ENCODE measurements at places on chromosomes 13 and 19.
A peak's percentile ranks its signal among the peaks of the same experiment; 100 is the strongest.

DNA sequence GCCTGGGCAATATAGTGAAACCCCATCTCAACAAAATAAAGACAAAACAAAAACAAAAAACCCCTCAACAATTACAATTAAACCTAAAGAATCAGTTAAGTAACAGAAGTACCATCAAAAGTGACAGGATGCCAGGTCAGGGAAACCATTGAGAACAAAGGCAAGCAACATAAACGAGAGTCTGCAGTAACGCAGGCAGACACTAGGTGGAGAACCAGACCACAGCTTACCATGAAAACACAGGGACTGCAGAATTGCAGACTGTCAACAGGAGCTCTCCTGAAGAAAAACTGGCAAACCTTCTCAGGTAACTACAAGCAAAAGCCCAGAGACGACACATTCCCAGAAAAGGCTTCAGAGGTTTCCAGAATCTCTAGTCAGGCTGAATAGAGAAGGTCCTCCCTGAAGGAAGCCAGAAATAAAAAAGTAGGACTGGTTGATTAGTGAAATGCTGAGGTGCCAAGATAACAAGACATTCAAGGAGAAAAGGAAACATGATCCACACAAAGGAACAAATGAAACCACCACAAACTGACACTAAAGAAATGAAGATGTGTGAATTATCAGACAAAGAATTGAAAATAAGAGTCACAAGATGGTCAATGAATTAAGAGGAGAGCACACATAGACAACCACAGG is 2.2 kb upstream of the ZNF665 start:
- no peak for DNase-seq

DNA sequence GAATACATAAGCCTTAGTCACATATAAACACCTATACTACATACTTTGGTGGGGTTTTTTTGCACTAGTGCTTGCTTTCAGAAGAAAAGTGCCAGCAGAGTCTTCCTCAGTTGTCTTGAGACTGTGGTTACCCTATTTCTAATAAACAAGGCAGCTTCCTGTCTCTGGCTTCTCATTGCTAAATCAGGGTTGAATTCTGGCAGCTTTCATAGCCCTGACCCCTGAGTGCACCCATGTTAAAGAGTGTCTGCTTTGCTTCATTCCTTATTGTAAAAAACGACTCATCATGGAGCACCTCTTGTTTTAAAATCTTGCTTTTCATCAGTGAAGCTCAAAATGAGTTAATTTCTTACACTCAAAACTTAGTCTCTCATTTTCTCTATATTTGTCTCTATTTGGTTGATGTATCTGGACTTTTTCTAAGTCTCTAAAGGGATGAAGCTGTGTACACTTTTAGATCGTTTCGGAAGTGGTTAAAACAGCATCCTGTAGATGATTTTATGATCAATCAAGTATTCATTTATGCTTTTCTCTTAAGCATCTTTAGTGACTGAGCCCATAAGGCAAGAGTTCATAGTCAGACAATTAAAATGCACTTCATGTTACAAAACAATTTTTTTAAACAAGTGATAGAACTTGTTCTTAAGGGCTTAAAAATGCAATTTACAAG is 72.1 kb downstream of the KLF12 start:
- no peak for DNase-seq

GRCh38 chr19:30068528-30069395 is 126.7 kb downstream of the URI1 start:
- DNase-seq: no peak

GRCh38 chr19:34475026-34475974 is 6.3 kb upstream of the WTIP start:
- DNase-seq: no peak

GRCh38 chr19:2477732-2478191 is 1.8 kb downstream of the GADD45B start:
- DNase-seq: no peak

DNA sequence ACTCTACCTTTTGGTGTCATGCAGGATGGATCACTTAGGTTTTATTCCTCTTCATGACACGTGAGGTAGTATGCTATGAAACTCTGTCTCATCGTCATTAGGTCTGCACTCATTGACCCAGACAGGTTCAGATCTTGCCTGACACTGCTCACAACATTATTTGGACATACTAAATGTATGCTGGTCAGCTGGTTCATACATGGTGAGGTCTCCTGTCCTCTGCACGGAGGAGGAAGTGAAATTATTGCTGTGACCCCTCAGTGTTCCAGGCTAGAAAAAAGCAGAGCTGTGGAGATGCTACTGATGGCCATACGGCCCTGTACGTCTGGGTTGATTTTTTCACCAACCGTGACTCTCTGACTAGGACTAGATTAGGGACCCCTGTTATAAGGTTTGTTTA is 35.8 kb downstream of the LATS2 start:
- DNase-seq: no peak

DNA sequence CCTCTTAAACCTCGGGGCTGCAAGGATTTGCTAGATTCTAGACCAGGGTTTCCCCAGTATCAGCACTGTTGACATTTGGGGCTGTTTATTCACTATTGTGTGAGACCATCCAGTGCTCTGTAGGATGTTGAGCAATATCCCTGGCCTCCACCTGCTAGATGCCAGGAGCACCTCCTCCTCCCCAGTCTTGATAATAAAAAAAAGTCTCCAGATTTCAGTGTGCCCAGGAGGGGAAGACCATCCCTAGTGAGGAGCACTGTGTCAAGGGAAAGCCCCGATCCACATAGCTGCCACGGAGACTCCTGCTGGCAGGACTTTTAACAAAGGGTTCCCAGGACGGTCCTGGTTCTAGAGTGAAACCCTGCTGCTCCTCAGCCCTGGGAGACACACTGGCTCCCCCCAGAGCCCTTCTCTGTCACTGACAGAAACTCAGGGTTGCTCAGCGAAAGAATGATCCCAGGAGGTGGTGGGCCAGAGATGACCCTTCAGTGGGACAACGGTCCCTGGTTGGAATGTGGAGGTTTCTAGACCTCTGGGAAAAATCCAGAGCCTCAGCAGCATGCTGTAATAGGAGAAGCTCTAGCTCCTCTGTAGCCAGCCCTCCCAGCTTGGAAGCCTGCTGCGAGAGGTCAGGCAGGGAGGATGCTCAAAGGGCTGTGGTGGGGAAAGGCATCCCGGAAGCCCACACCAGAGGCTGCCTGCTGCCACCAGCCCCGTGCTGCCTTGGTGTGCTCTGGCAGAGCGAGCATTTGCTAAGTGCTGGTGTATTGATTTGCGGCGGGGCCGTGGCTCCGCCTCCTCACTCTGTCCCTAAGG is 20.3 kb downstream of the LYL1 start:
- DNase-seq: peak; percentile 75

- DNase-seq: no peak
Measured at GRCh38 chr13:40109351-40109844, 453.9 kb downstream of the COG6 start.

GRCh38 chr13:31320946-31321345 is 121.2 kb downstream of the B3GLCT start:
- no peak for DNase-seq

DNA sequence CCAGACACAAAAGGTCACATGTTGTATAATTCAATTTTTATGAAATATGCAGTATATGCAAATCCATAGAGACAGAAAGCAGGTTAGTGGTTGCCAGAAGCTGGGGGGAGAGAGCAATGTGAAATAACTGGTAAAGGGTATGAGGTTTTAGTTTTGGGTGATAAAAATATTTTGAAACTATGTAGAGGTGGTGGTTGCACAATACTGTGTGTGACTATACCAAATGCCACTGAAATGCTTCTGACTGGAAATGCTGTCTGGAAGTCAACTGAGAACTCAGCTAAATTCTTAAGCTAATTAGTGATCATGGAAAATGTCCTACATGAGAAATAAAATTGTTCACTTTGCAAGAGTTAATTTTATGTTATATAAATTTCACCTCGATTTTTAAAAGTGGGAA is 65.3 kb upstream of the RXFP2 start:
- DNase-seq: no peak

DNA sequence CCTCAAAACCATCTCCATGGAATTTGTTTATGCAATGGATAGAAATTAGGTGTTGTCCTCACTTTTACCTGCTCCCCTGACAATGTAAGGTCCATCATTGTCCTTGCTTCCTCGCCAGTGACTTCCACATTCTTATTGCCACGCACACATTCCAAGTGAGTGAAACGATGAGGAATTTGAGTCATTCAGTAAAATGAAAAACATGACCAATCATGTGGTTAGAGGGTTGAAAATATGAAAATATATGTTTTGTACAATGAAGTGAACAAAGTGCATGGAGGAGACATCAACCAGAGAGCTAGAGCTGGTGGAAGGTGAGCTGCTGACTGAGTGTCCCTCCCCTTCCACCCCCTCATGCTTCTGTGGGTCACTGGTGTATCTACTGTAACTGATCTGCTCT is 91.7 kb downstream of the ATP8A2 start:
- no peak for DNase-seq

DNA sequence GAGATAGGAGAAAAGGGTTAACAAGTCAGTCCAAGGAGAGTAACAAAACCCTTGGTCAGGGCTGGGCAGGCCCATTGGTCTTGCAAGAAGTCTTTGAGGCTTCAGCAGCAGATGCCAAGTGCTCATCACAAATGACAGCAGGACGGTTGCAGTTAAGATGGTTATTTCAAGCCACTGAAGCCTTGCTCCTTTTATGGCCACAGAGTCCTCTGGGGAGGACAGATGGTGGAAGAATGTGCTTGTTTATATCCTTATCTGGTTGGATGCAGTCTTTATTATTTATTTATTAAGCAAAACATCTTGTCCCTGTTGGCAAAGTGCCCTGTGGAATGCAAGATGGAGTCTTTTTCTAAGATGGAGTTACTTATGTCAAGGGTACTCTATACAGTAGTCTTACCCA is 19.2 kb upstream of the ZNF331 start:
- peak; percentile 10 for DNase-seq

DNA sequence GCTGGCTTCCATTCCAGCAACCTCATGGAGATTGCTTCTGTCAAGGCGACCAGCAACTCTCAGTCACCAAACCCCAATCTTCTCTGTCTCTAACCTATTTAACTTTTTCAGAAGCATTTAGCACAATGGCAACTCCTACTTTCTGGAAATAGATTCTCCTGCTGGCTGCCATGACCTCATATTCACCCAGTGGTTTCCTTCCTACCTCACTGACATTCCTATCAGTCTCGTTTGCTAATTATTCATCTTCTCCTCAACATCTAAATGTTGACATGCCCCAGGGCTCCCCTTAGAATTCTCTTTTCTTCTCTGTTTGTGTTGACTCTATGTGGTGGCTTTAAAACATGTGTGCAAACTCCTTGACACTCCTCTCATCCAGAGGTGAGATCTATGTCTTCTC is 106.7 kb downstream of the OLFM4 start:
- no peak for DNase-seq

- no peak for DNase-seq
Measured at GRCh38 chr13:49840266-49840665, 47.8 kb upstream of the KPNA3 start.

DNA sequence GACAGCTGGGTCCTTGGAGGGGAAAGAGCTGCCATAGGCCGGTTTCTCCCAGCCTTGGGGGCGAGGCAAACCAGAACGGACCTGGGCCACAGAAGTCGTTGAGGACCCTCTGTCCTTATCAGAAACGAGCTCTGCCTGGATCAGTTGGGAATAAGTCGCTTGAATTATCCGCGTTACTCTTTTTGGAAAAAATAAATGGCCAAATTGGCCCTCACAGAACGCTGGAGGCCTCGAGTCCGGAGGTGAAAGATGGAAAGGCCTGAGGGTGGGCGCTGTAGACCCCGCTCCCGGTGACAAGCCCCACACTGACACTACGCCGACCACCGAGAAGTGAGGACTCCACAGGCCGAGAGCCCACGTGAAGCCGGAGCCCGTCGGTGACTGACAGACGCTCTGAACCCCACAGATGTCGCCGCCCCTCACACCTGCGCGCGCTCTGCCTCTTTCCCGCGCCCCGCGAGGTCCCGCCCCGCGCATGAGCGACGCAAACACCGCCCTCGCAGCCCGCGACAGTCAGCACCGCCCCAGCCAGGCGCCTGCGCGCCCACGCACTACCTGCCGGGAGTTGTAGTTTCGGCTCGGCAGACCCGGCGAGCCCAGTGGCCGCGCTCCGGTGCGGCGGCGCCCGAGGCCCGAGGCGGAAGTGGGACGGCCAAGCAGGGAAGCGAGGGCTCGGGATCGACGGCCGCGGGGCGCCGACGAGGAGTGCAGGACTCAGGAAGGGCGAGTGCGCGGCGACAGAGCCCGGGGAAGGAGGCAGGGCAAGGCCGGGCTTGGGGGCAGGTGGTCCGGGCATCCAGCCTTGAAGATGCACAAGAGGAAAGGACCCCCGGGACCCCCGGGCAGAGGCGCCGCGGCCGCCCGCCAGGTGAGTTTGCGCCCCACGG is at the start of the genes BRME1 and CC2D1A:
BRME1 (minus strand) TSS at position 484 of the 887 bp plus-strand sequence. CDS start 1,225 bp downstream, outside the sequence.
CC2D1A (plus strand) TSS at position 568 of the 887 bp plus-strand sequence; CDS start at position 809, 241 bp downstream.
- DNase-seq: peak; percentile 96

- DNase-seq: no peak
Measured at GRCh38 chr13:95492044-95492801, 60.3 kb upstream of the CLDN10 start.

GRCh38 chr19:2952953-2953481 is 8.2 kb upstream of the ZNF77 start:
- peak; percentile 72 for DNase-seq

- DNase-seq: no peak
Measured at GRCh38 chr19:15524781-15525180, 16.5 kb downstream of the CYP4F22 start.

DNA sequence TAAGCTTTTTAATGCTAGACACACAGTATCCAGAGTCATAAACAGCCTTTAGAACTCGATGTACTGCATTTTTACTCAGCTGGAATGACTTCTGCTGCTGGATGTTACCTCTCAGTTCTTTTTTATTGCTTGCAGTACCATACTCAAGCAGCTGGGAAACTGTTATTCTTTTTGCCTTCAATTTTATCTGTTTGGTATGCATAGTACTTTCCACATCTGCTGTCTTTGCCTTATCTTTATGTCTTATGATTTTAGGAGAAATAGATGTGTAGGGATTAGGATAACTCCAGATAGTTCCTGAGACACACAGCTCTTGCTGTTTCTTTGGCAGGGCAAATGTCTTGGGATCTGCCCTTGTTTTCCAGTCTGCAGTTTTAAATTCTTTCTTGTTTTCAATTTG is 31.5 kb downstream of the TEX30 start:
- no peak for DNase-seq

- no peak for DNase-seq
Measured at GRCh38 chr13:23743278-23744076, 145.7 kb downstream of the MIPEP start.
